GM03348 (cell line): ENCODE measurements at places on chromosomes 11 and 22.
A peak's percentile ranks its signal among the peaks of the same experiment; 100 is the strongest.

- DNase-seq: no peak
These were observed 39.9 kb upstream of the PHF21A start for GRCh38 chr11:46161201-46161600.

- no peak for DNase-seq
These were observed 2.7 kb upstream of the PLAAT3 start for GRCh38 chr11:63616953-63617352.

- peak; percentile 70 for DNase-seq
These were observed 29.7 kb downstream of the KIAA0930 start for GRCh38 chr22:45210991-45211390.

DNA sequence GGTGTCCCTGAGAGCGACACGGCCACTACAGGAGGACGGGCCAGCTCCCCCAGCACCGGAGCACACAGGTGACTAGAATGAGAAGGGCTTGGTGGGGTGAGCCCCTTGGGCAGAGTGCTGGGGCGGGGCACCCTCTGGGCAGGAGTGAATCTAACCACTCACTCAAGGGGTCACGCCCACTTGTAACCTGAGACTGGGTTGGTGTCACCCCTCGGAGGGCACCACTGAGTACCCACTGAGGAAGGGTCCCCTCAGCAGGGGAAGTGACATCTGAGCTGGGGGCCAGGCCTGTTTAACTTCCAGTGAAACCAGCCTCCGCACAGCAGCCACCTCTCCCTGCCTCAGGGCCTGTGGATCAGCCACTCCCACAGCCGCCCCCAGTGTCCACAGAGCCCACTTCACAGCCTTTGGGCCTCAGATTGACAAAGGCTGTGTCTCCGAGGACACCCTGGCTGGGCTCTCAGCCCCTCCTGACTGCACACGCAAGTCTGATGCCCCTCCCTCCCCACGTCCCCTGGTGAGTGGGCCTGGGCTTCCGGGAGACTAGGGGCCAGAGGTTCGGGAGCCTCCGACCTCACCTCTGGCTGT lies 5.6 kb downstream of the GATD1 start:
- no peak for DNase-seq

DNA sequence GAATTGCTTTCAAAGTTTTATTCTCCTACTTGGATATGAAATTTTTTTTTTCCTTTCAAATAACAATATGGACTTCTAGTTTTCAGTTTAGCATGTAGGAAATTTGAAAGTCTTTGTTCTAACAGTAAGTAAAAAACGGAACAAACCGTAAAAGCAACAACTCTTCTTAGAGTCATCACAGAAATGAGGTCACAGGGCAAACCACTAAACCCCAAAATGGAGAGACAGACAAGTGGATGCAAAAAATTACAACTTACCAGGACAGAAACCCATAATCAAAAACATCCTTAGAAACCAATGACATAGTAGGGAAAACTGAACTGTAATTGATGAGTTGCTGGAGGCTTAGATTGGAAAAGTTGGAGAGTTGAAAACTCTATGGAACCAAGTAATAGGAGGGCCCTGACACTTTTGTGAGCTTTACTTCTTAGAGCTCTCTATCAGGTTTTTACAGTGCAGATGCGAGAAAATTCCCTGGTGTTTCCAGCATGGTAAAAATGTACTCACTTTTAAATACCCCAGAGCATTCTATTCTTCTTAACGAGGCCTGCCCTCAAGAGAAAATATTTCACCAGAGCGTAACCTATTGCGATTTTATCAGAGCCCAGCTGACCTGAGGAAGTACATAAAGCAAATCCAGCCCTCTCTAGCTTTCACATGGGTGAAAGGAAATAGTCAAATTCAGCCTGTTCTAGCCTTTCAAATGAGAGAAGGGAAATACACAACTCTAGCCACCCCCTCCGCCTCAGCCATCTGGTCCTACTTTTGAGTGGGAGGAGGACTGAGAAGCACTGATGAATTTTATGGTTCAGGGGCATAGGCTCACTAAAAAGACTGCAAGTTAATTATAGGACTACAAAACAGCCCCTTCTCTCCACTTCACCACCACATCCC lies 39.1 kb downstream of the CASP12 start:
- DNase-seq: no peak

DNA sequence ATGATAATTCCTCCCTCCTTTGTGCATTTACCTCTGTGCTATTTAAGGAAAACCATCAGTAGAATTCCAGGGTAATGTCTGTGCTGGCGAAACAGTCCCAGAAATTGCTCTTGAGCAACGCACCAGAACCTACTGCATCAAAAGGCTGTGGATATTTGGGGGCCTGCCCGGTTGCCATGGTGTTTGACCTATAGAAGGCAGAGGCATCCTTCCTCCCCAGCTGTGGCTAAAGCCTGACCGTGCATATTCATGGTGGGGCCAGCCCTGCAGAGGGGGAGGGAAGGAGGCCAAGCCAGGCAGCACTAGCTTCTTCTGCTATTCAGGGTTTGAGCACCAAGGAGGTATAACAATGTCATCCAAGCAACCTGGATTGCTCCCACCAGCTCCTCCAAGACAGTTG lies 215.0 kb upstream of the E2F8 start:
- no peak for DNase-seq

- no peak for DNase-seq
These were observed 3.1 kb downstream of the BIK start for GRCh38 chr22:43113526-43114251.

DNA sequence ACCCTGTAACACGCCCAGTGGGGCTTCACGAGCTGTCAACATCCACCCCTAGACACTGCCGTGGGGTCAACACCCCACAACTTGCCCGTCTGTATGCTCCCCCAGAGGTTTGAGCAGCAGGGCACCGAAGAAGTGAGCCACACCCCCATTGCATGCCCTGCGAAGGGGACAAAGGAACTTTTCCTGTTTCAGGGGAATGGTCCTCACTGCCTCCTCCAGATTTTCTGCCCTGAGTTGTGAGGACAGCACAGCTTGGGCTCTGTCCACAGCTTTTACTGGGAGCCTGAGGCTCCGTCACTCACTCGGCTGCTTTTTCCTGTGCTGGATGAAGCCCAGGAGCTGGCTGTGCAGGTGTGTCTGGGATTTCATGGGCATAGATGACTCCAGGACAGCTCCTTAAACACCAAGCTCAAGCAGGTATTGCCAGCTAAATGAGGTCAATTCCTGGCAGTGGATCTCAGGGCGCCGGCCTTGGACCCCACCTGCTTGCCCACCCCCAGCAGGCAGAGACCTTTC lies 40.2 kb upstream of the CCDC188 start:
- DNase-seq: no peak

DNA sequence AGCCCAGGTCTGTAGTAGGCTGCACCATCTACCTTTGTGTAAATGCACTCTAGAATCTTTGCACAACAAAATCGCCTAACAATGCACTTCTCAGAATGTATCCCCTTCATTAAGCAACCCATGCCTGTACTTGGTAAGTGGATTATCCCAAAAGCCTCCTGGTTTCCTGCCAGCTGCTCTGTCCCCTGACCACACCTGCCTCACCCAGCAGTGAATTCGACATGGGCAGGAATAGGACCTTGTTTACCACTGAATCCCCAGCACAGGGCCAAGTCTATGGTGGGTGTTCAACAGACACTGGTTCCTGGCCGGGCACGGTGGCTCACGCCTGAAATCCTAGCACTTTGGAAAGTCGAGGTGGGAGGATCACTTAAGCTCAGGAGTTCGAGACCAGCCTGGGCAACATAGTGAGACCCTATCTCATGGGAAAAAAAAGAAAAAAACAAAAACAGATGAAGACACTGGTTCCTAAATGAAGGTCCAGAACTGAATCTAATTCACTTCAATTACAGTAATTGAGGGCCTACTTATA lies 5.1 kb upstream of the SYCE3 start:
- no peak for DNase-seq
